ENCODE measurements at places on chromosomes 4 and X. TPM values are rescaled to one million over a fixed set of nuclear protein-coding genes. Genes with fewer than 3 reads are reported as not detected.

DNA sequence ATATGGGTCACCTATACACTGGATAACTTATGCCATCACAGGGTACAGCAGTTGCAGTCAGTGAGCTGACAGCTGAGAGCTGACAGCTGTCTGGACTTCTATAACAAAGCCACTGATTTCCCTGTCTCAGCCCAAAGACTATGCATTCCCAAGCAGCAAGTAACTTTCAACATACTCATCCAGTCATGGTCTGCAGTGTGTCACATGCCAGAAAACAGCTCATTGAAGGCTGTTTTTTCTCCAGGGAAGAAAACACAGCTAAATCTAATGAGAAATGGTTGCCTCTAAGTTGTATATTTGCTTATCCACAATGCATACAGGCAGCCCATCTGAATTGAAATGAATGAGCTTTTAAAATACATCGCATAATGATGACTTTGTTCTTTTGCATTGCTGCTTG lies 6.3 kb downstream of the KIAA1210 start:
- DNase-seq: peak; percentile 30

GRCh38 chr4:184357772-184358171 lies 116.6 kb downstream of the IRF2 start:
- no peak for DNase-seq

DNA sequence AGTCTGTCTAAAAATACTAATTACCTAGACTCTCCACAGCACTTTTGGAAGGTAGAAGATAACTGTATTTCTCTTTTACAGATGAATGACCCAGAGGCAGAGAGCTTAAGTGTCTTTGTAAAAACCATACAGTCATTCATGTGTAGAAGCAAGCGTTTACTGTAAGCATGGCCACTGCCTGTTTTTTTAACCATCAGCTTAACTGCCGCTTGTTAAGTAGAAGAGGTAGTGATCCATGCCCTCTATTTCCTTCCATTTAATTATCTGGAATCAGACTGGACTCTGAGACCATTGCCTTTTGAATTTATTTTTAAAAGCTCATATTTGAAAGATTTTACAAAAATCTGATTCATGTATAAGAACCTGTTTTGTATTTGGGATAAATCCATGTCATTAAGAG lies 111.2 kb upstream of the TECRL start:
- no peak for DNase-seq

DNA sequence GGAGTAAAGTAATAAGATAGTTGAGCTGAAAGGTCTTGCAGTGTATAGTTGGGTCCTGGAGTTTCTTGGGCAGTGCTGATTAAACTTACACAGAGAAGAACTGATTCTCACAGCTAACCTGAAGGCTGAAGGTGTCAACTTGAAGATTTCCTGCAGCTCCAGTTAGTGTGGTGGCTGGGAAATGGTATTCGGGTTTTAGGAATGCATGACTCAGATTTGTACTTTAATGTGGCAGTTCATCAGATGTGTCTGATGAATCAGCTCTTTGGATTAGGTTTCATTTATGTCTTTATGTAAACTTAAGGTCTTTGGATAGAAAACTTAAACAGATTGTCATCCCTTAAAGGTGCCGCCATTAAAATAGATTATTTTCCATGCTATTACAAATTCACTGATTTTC lies 200.0 kb downstream of the IL1RAPL1 start:
- no peak for DNase-seq

DNA sequence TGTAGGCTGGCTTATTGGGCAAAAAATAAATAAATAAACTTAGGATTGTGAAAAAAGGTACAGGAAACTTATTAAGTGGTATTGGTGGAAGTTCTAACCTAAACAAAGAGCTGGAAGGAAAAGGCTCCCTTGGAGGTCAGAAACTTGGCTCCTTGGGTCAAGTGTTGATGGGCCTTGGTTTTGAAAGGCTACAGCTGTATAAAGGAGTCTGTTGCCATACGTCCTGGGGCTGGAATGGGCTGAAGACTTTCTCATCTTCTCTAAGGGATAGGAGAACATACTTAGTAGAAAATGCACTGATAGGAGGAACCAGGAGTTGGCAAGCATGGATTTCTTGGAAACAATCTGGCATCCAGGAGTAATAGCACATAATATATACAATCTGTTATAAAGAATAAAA lies 56.6 kb downstream of the PDLIM5 start:
- DNase-seq: no peak

Gene GPR50
- total RNA-seq: not detected

Gene WDR1
- 95.1 TPM for total RNA-seq

Gene TREX2
- 0.67 TPM for total RNA-seq

All from SJCRH30 (cell line).